ENCODE measurements at places on chromosomes 16 and 17. TPM values are rescaled to one million over a fixed set of nuclear protein-coding genes. Genes with fewer than 3 reads are reported as not detected.
A peak's percentile ranks its signal among the peaks of the same experiment; 100 is the strongest.

The PRSS36 gene
- 0.26 TPM for total RNA-seq

The ASPHD1 gene
- 3.2 TPM for total RNA-seq

- no peaks in the 10 kb centered on the region for H3K27me3 ChIP-seq
- no peak overlapping the region for H3K27ac ChIP-seq
- H3K4me1 ChIP-seq = peaks cover 25% of the 10 kb centered on the region
- peaks cover 13% of the 10 kb centered on the region for H3K36me3 ChIP-seq
- no peak overlapping the region for H3K4me3 ChIP-seq
Measured at GRCh38 chr17:57305908-57306504, 49.7 kb downstream of the MSI2 start.

DNA sequence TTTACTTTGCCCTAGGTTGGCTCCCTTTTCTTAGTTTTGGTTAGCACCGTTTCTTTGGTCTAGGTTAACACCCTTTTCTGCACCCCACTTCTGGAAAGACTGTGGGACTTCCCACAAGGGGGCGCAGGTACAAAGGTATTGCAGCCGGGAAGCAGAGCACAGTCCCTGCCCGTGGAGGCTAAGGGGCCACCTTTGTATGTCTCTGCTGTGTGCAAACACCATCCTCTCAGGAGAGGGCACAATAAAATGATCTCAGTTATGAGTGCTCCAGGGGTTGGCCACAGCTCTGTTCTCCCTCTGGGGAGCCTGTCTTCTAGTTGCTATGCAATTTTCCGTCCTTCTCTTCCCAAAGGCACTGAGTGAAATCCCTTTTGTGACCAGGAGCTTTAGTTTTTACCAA, 28.4 kb upstream of the TMC5 start:
- H3K27ac ChIP-seq = no peak overlapping the region
- no peak overlapping the region for H3K4me3 ChIP-seq
- DNase-seq = peak; percentile 74
- peaks cover 24% of the 10 kb centered on the region for H3K27me3 ChIP-seq
- H3K36me3 ChIP-seq = no peaks in the 10 kb centered on the region

GRCh38 chr17:56937687-56938086, 23.2 kb downstream of the COIL start:
- no peak overlapping the region for H3K4me3 ChIP-seq
- peaks cover 17% of the 10 kb centered on the region for H3K4me1 ChIP-seq
- peaks cover 53% of the 10 kb centered on the region for H3K36me3 ChIP-seq

The HYDIN gene
- total RNA-seq = 0.32 TPM

DNA sequence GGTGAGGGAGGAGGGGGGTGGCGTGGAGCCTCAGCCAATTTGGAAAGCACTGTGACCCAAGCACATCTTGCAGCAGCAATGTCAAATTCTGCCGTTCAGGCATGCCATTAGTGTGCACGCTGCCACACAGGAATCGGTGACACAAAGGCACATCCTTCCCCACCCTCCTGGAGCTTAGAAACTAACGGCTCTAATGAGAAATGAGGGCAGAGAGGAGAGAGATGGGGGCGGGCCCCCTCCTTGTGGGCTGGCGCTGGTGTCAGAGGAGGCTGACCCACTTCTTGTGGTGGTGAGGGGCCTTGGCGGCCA, 94.8 kb downstream of the RTN4RL1 start:
- no peaks in the 10 kb centered on the region for H3K4me1 ChIP-seq
- no peak for DNase-seq
- no peaks in the 10 kb centered on the region for H3K27me3 ChIP-seq
- no peaks in the 10 kb centered on the region for H3K36me3 ChIP-seq

- H3K27ac ChIP-seq = no peak overlapping the region
- H3K4me1 ChIP-seq = peaks cover 12% of the 10 kb centered on the region
- no peak overlapping the region for H3K4me3 ChIP-seq
Measured at GRCh38 chr17:50764734-50765149, 2.6 kb downstream of the ANKRD40CL start.

DNA sequence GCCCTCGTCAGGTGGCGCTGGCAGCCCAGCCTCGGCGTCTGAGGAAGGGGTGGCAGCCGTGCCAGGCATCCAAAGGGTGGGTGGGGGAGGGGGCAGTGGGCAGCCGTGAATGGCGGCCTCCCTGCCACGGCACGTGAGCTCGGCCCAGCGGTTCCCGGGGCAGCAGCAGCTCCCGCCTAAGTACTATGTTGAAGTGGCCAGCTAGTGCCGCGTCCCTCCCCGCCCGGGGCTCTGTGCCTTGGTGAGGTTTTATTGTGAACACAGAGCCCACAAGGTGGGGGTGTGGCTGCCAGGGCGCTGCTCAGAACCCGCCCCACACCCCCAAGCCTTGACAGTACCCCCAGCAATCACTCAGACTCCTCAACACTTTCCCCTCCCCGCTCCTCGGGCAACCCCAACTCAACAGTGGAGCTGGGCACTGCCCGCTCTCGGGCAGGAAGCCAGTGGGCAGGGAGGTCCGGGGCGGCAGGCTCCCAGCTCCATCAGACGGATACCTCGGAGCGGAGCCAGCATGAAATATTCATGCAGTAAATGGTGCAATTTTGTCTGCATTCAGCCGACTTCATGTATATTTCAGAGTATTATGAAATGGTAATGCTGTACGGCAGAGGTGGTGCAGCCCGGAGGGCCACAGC, 80.4 kb downstream of the ENGASE start:
- no peak overlapping the region for H3K27ac ChIP-seq
- H3K36me3 ChIP-seq = no peaks in the 10 kb centered on the region
- no peak for DNase-seq
- H3K4me1 ChIP-seq = no peaks in the 10 kb centered on the region
- H3K27me3 ChIP-seq = no peaks in the 10 kb centered on the region

The MYO18A gene
- 31.9 TPM for total RNA-seq

The SLC12A3 gene
- not detected for total RNA-seq

- no peak overlapping the region for H3K4me3 ChIP-seq
- DNase-seq = peak; percentile 41
- H3K27me3 ChIP-seq = no peaks in the 10 kb centered on the region
- no peaks in the 10 kb centered on the region for H3K36me3 ChIP-seq
Measured at GRCh38 chr16:6684076-6684673, 648.5 kb upstream of the RBFOX1 start.

DNA sequence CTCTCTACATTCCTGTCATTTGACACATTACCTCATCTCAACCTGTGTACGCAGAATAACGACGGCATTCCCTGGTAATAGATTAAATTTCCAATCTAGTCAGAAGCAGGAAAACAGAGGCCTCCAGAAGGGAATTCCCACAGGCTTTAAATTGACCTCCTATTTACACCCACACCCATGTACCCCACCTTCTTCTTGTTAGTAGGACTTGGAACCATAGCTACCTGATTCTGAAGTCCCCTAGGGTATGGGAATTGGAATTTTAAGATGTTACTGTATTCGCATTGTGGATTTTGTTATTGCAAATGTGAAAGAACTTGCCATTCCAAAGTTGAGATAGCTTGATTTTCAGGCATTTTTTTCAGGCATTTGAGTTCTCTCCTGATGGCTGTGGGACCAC, 377.5 kb upstream of the DYNLRB2 start:
- H3K4me3 ChIP-seq = no peak overlapping the region
- H3K4me1 ChIP-seq = no peaks in the 10 kb centered on the region
- H3K27me3 ChIP-seq = peaks cover 7% of the 10 kb centered on the region
- no peak overlapping the region for H3K27ac ChIP-seq

GRCh38 chr16:70777973-70778406, 23.0 kb downstream of the VAC14 start:
- peaks cover 34% of the 10 kb centered on the region for H3K36me3 ChIP-seq
- H3K27ac ChIP-seq = no peak overlapping the region
- H3K4me1 ChIP-seq = no peaks in the 10 kb centered on the region
- H3K27me3 ChIP-seq = no peaks in the 10 kb centered on the region

DNA sequence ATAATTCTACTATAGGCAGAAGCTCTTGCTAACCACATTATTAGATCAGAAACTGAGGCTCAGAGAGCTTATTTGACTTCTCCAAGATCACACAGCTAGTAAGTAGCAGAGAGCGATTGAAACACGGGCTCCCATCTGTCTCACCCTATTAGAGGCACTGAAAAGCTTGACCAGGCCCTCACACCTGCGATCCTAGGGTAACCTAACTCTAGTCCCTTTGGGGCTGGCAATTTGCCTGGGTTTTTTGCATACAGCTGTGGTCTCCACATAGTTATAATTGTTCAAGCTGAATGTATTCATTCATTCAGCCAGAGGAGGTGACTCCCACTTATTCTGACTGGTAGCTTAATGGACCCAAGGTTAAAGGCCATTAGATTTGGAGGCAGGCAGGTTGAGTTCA, 121.2 kb downstream of the ANKFN1 start:
- H3K4me3 ChIP-seq = no peak overlapping the region
- no peaks in the 10 kb centered on the region for H3K27me3 ChIP-seq
- no peaks in the 10 kb centered on the region for H3K4me1 ChIP-seq
- no peak for DNase-seq

The COIL gene
- total RNA-seq = 21.3 TPM

- peaks cover 76% of the 10 kb centered on the region for H3K4me1 ChIP-seq
- no peak overlapping the region for H3K27ac ChIP-seq
- DNase-seq = no peak
- H3K27me3 ChIP-seq = no peaks in the 10 kb centered on the region
- H3K4me3 ChIP-seq = no peak overlapping the region
- H3K36me3 ChIP-seq = peaks cover 39% of the 10 kb centered on the region
Measured at GRCh38 chr17:57282296-57282695, 26.0 kb downstream of the MSI2 start.

The EME1 gene
- total RNA-seq = 38.3 TPM

The XAF1 gene
- 48.6 TPM for total RNA-seq

- H3K4me1 ChIP-seq = no peaks in the 10 kb centered on the region
- H3K36me3 ChIP-seq = no peaks in the 10 kb centered on the region
- no peak overlapping the region for H3K4me3 ChIP-seq
- no peak for DNase-seq
- no peaks in the 10 kb centered on the region for H3K27me3 ChIP-seq
Measured at GRCh38 chr17:54455251-54455868, 445.3 kb upstream of the TOM1L1 start.

DNA sequence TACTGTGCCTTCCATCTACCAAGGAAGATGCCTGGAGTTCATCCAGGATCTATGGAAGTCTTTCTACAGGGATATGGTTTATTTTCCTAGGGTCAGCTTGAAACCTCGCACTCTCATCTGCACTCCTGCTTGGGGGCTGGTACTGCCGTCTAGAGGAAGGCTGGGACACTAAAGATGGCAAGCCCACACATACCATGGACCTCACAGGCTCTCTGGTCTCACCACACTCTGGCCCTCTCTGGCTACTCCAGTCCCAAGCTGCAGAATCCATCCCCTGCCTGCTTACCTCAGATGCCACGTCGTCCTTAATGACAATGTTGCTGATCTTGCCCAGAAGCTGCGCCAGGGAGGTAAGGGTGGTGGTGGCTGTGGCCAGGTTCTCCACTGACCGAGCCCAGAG, 2.1 kb upstream of the UNC119 start:
- H3K36me3 ChIP-seq = peaks cover 35% of the 10 kb centered on the region
- DNase-seq = no peak
- H3K27ac ChIP-seq = no peak overlapping the region
- no peaks in the 10 kb centered on the region for H3K27me3 ChIP-seq
- peaks cover 36% of the 10 kb centered on the region for H3K4me1 ChIP-seq

The MYOCD gene
- not detected for total RNA-seq
